Adipocyte (in vitro differentiated cells): ENCODE measurements at places on chromosomes 7 and 10.

DNA sequence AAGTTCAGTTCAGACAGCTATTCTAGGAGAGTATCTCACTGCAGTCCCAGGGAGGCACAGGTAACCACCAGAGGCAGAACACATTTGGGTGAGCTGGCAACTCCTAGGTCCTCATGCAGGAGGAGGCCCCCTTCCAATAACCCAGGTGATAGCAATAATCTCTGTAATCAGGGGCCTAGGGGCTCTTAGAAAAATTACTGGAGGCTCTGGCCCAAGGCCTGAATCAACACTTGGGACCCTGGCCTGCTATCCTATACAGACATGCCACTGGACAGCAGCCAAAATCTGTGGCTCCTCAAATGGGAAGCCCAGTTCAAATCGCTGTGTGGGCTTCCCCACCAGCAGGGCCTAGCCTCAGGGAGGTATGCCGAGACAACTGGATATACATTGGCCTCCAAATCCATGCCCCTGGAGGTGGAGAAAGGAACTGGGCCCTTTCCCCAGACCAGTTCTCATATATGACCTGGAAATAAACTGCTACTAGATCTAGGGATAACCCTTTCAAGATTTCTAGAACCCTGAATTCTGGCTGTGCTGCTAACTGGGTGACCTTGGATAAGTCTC, 1.6 kb downstream of the AVPI1 start:
- DNase-seq, result peak; percentile 57

DNA sequence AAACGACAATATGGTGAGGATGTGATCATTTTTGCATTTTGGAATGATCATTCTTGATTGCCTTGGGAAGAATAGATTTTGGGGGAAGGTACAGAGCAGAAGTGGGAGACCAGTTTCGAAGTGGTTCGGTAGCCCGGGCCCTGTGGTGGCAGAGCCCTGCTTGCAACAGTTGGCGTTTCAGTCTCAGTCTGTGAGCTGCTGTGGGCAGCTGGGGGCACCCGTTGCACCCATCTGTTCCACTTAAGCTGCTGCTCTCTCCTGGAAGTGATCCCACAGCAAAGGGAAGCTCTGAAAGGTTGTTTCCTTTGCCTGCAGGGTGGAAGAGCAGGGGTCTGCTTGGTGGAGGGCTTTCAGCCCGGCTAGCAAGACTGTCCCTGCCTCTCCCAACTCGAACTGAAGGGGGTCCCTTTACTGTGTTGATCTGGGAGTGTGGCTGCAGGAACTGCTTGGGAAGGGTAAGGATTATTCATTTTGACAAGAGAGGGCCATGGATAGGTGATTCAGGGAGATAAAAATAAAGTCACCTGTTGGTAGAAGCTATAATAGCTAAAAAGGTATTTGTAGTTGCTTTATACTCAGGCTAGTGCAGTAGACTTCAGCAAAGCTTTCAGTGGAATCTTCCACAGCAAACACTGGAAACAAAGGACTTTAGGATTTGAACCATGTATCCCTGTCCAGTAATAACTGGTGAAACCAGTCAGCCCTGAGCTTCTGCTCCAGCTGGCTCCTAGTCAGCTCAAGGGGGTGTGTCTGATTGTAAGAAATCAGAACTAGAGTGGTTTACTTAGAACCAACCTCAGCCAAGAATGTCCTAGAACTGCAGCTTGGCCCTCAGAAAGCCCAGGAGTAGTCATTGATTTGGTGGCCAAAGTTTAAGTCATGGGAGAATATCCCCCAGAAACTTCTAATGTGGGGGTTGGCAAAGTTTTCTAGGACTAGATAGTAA, 53.1 kb upstream of the PDCD4 start:
- no peak for DNase-seq

DNA sequence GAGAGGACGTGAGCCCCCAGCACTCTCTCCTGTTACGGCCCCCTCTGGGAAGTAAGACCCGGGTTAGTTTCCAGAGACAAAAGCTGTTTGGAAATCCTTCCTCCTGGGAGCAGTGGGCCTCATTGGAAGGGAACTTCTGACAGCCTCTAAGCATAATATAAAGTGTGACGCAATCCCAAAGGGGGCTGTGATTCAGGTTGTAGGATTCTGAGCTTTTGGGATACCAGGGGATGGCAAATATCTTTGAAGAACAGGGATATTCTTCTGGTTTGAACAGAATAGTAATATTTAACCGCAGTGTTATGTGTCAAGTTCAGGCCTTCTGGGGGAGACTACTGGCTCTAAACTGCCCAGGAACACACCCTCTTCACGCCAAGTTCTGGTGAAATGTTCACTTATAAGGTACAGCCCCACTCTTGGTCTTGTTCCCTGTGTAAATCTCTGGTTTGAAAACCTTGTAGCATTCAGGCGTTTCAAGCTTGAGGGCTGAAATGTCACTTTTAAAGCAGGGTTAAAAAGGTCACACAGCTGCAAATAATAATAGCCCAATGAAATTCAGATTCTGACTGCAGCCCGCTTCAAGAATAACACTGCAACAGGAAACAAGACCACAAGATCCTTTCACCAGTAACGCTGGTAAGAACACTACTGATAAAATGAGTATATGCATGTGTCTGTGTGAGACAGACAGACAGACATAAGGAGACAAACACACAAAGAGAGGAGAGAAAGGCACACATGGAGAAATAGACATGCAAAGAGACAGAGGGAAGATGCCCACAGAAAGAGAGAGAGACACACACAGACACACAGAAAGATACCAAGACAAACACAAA, 69.0 kb downstream of the CREB5 start:
- DNase-seq, result peak; percentile 92

DNA sequence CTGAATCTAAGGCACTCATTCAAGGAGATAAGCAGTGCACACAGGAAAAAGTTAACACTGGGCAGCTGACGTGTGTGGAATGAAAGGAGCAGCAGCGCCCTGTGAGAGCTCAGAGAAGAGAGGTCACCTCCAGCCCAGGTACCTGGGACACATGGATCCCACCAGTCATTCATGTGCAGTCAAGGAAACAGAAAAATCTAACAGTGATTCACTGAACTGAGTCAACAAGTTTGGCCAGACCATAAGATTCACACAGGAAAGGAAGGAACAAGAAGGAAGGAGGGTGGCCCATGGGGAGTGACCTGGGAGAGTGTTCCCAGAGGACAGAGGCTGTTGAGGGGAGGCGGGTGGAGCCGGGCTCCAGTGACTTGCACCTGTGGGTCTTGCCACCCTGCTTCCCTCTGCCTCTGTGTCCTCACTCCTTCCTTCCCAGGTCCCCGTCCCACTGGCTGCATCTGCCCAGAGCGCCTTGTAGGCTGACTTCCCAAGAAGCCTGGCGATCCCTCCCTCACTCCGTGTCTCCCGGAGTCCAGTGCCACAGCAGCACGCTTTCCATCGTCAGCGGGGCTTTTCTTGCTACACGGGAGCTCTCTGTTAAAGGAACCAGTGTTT, 27.7 kb downstream of the RNF32 start:
- DNase-seq, result no peak

DNA sequence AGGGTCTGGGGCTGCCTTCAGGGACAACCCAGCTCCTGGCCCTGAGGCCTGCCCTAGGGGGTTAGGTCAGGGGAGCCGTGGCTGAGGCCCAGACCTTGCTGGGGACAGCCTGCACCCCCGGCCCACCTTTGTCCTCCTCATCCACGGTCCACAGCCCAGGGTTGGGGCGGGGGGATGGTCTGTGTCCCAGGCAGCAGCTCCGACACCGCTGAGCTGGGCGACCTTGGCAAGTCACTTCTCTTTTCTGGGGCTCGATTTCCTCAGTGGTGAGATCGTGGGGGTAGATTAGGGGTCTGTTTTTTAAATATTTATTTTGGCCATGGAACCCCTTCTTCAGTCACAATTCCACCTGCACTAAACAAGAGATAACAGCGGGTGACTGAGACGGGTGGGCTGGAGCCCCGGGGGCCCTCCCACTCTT, 30.9 kb downstream of the DNAJB12 start:
- DNase-seq, result no peak

DNA sequence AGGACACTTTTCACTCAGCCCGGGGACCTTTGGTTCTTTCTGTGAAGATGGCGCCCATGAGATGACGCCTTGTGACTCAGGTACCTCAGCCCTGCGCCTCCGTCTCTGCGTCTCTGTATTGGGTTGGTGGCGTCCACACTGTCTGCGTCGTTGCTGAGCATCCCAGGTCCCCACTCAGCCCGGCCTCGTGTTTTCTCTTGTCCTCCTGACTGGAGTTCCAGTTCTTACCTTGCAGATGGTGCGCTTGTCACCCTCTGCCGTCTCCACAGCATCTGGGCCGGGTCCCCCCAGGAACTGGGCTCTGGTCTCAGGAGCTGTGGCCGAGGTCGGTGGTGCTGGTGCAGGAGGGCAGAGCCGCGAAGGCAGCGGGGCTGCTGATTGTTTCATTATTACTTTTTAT, 150.4 kb downstream of the WDR37 start:
- DNase-seq, result no peak

GRCh38 chr10:80372675-80373074, 16.1 kb downstream of the DYDC2 start:
- DNase-seq, result no peak

DNA sequence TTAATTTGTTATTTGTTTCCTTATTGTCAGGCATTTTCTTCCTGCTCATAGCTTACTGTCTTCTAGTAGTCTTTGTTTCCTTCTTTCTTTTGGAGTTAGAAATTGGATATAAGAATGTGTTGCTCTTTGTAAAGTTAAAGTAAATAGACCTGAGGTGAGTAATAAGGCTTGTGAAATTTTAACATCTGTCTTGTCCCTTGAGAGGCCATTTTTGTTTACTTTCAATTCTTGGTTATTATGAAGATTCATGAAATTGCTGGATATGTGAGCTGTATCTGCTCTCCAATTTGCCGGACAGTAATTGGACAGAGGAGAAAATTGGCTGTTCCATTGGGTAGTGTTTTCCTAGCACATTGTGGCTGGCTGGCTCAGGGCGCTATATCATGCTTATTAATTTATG, 260.7 kb downstream of the EXOC4 start:
- peak; percentile 83 for DNase-seq

GRCh38 chr10:14884082-14884481, 5.4 kb downstream of the SUV39H2 start:
- DNase-seq, result no peak

- DNase-seq, result peak; percentile 40
Measured at GRCh38 chr7:2635810-2636701, 4.3 kb downstream of the TTYH3 start.

GRCh38 chr7:55360486-55360885, 4.7 kb upstream of the LANCL2 start:
- no peak for DNase-seq

DNA sequence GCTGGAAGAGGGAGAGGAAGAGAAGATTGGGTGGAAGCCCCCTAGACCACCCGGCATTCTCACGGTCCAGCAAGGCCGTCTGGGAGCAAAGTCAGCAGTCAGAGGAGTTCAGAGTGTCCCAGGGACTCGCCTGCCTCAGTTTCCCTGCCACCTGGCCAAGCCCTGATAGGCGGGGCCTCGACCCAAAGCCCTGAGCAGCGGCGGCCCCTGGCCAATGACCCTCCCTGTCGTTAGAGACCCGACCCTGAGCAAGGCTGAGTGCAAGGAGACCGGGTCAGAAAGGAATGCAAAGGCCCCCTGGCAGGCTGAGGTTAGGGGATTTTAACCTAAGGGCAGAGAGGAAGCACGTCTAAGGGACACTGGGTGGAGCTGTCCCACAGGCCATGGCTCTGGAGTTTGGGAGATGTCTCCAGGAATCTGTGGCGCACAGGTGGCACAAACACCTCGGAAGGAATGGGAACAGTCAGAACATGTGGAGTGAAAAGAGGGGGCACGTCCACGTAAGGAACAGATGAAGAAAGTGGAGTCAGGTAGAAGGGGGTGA, 196.8 kb upstream of the PDE1C start:
- no peak for DNase-seq

GRCh38 chr10:72006026-72006425, 41.8 kb downstream of the CHST3 start:
- no peak for DNase-seq

DNA sequence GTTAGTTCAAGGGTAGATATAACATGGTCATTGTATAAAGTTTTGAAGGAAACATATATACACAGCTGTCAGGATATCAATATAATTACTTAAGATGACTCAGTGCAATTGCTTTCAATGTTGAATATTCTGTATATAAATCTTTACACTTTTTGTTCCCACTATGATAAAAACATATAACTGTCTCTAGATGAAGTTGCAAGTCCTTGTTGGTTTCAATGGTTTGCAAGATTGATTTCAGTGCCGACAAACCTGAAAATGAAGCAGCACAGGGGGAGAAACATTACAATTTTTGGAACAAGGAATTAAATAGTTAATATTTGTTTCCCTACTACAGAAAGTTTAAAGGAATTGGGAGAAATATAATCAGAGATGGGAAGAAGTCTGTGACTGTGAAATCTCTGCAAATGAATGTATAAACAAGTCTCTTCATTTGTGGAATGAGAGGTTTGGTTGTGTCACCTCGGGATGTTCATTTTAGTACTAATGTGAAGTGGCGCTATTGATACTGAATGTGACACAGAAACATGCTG, 54.1 kb downstream of the OR13A1 start:
- DNase-seq, result no peak

- no peak for DNase-seq
Measured at GRCh38 chr7:1287752-1288201, 55.1 kb downstream of the UNCX start.

- peak; percentile 87 for DNase-seq
Measured at GRCh38 chr7:143239813-143240212, 18.0 kb downstream of the TAS2R40 start.

DNA sequence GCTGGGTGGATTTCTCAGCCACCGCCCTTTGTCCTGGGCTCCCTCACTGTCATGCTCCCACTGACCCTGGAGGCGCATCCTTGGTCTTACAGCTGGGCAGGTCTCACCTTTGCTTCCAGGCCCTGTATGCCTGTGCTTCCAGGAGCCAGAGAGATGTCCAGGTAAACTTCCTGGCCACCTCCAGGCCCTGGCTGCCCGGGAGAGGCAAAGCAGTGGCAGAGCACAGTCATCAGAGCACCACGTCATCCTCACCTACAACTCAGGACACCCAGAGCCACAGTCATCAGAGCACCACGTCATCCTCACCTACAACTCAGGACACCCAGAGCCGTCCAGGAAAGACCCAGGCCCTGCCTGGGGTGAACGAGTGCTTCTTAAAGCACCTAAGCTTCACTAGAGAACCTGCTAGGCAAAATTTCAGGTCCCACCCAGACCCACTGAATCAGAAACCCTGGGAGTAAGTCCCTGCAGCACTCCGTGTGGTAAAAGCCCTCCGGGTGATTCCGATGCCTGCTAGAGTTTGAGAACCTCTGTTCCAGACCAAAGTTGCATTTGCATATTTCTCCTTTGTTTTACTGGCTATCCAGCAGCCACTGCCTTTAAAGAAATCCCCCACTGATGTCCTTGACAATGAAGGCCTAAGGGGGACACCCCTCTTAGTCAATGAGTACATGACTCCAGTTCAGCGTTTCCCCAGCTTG, 62.3 kb downstream of the DLG5 start:
- no peak for DNase-seq
